ENCODE measurements at places on chromosomes 4 and X. TPM values are rescaled to one million over a fixed set of nuclear protein-coding genes. Genes with fewer than 3 reads are reported as not detected.

DNA sequence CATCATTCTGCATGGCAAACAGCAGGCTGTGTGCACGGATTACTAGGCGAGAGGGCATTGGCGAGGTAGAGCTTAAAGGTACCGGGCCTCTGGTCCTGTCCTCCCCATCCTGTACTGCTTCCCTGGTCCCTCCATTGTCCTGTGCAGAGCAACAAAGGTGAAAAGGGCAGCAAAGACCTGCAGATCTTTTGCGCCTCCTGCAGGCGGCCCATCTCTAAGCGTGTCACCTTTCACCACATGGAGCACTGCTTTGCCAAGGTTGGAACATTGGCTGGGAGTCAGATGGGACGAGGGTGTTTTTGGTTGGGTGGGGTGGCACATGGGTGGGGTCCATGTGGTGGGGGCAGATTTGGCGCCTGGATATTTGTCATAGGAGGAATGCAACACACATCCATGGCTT lies 64.7 kb upstream of the UXT start:
- no peak for DNase-seq

GRCh38 chrX:147912093-147912801 lies 528 bp downstream of the FMR1 start:
- peak; percentile 9 for DNase-seq

DNA sequence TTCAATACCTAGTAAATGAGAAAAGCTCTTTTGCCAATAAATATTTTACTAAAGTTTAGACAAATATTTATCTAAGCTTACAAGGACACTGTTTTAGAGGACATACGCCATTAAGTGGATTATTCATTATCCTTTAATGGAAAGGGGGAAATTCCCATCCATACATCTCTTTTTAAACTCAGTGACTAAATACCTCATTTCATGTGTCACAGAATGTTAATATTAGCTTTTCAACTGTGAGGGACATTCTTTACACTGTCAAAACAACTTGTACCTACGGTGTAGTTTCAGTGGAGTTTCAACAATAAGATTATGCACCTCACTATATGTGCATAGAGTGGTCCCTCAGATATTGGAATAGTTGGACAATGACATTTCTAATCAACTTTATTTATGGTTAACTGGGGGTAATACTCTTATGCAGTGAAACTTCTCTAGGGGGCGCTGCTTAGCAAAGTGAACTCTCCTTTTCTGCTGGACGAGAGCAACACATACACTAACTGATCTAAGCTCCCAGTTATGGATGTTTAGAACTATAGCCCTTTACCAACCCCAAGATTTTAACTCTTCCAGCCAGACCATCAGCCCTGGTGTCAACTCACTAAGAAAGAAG lies 9.7 kb downstream of the HS6ST2 start:
- DNase-seq, result peak; percentile 22

DNA sequence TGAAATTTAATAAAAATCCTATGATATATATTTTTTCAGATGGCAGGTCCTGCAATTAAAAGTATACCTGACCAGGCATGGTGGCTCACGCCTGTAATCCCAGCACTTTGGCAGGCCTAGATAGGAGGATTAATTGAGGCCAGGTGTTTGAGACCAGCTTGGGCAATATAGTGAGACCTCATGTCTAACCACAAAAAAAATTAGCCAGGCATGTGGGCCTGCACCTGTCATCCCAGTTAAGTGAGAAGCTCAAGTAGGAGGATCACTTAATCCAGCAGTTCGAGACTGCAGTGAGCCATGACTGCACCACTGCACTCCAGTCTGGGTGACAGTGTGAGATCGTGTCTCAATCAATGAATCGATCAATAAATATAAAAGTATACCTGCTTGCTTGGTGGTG lies 2.5 kb downstream of the OCIAD2 start:
- DNase-seq, result no peak

DNA sequence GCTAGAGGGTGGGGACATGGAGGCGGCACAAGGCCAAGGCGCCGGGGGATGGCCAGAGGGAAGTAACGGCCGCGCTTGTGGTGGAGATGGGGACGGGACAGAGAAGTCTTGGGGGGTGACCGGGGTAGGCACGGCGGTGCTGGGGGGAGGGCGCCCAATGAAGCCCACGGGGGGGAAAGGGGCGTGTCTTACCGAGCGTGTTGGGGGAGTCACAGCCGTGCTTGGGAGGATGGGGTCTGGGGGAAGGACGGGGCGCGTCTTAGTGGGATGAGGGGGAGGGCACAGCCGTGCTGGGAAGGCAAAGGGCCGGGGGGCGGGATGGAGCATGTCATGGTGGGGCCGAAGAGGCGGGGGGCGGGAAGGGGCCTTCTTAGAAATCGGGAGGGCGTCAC lies 952 bp downstream of the ARSD start:
- DNase-seq, result peak; percentile 44

DNA sequence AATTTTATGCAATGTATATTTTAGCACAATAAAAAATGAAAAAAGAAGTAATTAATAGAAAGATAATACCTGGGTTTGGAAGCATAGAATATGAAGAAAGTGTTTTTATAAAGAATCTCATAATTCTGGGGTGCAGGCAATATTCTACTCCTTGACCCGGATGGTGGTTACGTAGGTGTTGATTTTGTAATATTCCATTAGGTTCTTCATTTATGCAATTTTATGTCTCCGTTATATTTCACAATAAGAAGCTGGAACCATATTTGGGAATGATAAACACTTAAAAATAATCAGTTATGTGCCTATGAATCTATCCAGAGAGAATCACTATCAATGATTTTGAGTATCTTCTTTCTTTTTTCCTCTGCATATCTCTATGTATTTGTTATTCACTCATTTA lies 38.5 kb downstream of the CHRNA9 start:
- no peak for DNase-seq

GRCh38 chr4:9894644-9895332 lies 113.4 kb downstream of the DRD5 start:
- DNase-seq, result no peak

DNA sequence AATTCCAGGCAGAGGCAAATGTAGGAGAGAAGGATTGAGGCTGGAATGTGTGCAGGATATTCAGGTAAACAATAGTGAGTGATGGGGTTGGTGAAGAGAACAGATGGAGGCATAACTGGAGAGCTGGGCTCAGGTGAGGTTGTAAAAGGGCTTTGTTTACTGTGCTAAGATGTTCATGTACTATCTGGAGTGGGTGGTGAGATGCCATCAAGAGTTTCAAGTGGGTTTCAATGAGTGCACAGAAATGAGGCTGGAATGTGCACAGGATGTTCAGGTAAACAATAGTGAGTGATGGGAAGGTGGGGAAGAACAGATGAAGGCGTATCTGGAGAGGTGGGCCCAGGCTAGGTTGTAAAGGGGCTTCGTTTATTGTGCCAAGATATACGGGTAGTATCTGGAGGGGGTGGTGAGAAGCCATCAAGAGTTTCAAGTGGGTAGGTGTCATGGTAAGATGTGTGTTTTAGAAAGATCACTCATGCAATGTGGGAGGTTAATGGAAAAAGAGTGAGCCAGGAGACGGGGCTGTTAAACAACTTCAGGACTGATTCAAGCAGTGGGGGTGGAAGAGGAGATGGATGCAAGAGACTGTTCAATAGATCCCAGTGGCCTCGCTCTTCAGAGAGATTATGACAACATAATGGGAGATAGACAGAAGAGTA lies 25.4 kb upstream of the NMU start:
- DNase-seq, result no peak

DNA sequence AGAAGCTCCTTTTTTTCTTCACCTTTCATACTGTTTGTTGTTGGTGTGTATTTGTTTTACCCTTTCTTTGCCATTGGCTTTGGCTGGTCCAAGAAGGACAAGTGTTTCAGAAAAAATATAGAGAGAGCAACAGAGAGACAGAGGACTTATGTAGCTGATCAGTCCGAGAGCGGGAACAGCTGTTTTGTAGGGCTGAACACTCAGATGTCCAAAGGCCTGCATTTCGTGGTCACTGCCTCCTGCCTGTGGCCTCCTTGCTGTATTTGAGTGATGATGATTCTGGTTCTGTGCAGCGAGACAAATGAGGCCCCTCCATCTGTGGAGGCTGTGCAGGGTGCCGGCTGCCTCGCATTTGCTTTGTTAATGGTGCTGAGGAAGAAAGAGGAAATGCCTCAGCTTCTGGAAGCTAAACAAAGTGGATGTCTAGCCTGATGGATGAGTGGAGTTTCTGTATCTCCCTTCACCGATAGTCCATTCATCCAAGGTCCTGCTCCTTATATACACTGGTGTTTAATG lies 19.8 kb upstream of the STOX2 start:
- no peak for DNase-seq

DNA sequence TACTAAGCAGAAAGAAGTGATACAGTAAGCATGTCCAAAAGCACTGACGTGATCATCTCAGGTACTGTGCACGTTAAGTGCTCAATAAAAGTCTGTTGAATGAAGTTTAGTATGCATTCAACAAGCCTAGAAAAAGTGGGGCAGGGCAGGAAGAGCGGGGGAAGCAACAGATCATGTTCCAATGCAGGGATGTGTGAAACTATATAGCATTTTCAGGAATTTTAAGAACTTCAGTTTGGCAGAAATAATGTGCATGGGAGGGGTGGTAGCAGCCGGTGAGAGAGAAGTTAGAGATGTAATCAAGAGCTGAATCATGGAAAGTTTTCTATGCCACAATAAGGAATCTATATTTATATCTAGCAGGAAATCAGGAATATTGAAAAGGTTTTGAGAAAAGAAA lies 19.2 kb upstream of the CCNA2 start:
- DNase-seq, result no peak

DNA sequence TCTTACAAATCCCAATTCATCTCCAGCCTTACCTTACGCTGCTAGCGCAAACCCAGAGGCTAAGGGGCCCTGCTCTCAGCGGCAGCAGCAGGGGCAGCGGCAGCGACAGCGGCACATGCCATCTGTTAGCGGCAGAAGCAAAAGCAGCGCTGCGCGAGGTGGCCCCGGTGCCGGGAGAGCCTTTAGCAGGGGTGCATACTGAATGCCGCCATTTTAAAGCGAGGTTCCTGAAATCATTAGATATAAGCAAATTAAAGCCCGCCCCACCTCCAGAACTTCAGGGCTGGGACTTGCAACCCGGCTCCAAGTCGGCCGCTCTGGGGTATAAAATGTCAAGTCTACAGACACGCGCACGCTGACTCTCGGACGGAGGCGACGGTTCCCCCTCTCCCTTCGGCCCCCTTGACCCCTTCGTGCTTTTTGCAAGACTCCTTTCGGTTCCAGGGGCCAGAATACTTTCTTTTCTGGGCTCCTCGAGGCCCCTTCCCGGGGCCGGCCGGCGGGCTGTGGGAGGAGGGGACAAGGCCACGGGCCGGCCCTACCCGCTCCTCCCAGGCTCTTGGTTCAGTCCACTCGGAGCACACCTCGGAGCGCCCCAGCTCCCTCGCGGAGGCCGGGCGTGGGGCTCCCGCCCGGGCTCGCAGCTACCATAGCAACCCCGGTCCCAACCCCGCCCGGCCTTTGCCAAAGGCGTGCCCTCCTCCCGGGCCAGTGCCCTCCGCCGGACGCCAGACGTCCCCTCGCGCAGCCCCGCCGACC lies at the start of gene MBNL3:
Gene MBNL3, minus strand, starts transcription at position 220 of the 759 bp plus-strand sequence. CDS start 49,427 bp downstream, outside the sequence.
- DNase-seq, result peak; percentile 69

DNA sequence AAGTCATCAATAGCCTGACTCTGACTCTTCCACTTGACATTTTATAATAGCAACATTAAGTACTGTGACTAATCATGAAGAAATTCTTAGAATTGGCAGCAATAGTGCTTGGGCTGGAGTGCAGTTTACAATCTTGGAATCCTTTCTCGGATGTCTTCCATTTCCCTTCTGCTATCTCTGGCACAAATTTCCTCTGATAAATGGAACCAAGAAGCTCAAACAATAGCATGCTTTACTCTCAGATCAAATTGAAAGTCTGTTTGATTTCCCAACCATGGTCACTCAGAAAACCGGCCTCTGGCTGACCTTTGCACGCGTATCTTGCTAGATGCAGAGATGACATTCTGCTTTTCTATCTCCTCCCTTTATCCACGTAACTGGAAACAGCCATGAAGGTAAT lies 99.0 kb upstream of the SPANXC start:
- no peak for DNase-seq

DNA sequence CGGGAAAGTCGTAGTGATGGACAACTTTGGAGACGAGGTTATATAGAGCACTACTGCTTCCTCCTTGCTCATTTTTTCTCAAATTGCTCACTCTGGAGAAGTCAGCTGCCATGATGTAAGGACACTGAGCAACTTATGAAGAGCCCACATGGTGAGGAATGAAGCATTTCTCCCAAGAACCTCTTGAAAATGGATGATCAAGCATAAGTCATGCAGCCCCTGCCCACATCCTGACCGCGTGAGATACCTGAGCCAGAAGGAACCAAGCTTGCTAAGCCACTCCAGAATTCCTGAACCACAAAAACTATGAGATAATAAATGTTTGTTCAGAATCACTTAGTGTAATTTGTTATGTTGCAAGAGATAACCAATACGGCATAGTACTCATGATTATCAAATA lies 42.8 kb downstream of the PDE5A start:
- DNase-seq, result no peak

DNA sequence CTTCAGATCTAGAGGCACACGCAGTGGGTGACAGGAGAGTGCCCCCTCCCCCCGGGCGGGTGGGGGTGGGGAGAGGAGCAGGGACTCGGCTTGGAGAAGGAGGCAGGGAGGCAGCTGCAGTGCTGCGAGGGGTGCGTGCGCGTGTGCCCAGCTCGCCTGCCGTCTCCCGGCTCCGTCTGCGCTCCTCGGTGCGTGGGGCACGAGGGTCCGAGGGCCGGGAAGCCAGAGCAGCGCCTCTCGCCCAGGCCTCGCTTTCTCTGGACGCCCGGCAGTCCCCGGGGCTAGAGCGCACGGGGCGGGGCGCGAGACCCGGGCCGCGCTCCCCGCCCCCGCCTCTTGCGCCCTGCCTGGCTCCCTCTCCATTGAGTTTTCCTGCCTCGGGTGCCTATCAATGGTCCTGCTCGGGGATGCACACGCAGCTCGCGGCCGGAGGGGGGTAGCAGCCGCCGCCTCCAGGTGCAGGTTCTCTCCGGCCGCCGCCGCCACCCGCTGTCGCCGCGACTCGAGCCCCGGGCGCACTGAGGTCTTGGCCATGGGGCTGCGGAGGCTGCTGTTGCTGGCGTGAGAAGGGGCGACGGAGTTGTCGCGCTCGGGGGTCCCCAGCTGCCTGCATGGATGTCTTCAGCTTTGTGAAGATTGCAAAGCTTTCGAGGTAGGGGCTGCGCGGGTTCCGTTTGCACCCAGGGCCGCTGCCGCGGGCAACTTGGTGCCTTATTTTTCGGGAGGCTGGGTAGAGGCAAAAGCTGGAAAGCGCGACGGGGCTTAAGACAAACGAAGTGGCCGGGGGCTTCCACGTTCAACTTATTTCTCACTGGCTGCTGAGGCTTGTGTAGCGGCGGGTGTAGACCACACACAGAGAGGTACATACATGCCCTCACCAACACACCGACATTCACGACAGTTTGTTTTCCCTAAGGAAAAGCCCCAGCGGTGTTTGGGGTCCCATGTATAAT lies at the start of gene FRMPD4:
Gene FRMPD4, plus strand, starts transcription at position 113 of the 953 bp plus-strand sequence. Its CDS starts 499 bp downstream, at position 612.
- DNase-seq, result no peak

DNA sequence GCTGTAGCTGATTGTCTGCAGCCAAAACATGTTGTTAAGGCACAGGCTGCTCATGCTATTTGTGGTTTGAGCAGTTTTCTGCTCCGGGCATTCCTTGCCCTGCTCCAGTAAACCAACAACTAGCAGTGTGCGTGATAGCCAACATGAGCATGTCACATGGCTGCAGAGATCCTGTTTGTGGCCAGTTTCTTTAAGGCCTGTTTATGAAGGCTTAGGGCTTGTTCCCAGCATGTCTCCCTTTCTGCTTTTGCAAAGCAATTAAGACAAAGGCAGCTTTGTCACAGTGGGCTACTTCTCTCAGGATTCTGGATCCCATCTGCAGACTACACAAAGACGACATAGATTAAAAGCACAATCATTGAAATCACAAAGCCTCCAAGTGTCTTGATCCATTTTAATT lies 160.5 kb downstream of the ZNF518B start:
- no peak for DNase-seq

Gene FHDC1
- total RNA-seq, result 6.0 TPM

Gene GUCY1B1
- total RNA-seq, result 19.3 TPM

Gene CXorf65
- total RNA-seq, result not detected

Gene CXCL10
- 21.6 TPM for total RNA-seq

Gene TRAM1L1
- 1.6 TPM for total RNA-seq
